ENCODE measurements at places on chromosomes 2 and 18.

GRCh38 chr2:98771721-98772524 lies 41.0 kb upstream of the MGAT4A start:
- DNase-seq: peak; percentile 44

DNA sequence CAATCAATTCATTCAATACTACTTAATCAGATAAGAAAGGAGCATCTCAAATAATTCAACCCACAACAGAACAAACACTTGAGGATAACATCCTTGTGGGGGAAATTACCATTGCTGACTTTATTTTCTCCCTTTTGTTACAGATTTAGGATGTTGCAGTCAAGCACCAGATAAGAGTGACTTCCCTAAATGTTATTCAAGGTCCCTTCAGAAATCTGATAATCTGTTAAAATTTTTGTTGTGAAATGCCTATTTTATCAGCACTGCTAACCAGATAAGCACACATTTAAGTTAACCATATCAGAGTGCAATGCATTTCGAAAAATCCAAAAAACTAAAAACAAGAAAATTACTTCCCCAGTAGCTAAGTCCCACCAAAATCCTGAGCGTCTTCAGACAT lies 33.5 kb downstream of the SUMO1 start:
- no peak for DNase-seq

DNA sequence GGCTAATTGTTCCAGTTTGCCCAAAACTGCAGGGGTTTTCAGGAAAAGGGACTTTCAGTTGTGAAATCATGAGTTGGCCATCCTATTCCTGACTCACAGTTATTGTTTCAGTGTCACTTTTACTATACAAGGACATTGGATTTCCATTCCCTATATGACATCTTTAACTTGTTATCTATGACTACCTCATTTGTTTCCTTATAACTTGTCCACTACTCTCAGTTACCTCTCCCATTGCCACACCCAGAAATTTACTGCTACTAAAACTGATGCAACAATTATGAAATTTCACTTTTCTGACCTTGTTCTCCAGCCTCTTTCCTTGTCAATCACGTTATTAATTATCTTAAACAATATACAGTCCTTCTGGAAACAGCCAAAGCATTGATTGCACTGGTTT lies 116.5 kb upstream of the ZNF804A start:
- no peak for DNase-seq

- no peak for DNase-seq
Measured at GRCh38 chr18:46583711-46584110, 73.3 kb downstream of the LOXHD1 start.

DNA sequence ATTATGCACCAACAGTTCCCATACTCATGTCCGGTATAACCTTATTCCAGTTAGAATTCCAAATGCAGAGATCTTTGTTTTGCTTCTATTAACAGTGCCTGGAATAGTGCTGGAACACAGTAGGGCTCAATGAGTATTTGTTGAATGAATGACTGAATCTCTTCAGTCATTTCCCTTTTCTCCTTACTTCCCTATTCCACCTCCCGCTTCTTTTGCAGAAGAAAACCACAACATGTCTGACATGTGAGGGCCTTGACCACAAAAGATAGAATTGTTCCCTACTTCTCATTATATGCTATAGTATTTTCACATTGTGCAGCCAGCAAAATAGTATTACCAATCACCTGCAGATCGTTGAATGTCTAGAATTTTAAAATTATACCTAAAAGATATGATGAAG lies 19.5 kb upstream of the HNRNPLL start:
- peak; percentile 70 for DNase-seq

GRCh38 chr2:233145726-233146125 lies 85.6 kb downstream of the INPP5D start:
- no peak for DNase-seq

DNA sequence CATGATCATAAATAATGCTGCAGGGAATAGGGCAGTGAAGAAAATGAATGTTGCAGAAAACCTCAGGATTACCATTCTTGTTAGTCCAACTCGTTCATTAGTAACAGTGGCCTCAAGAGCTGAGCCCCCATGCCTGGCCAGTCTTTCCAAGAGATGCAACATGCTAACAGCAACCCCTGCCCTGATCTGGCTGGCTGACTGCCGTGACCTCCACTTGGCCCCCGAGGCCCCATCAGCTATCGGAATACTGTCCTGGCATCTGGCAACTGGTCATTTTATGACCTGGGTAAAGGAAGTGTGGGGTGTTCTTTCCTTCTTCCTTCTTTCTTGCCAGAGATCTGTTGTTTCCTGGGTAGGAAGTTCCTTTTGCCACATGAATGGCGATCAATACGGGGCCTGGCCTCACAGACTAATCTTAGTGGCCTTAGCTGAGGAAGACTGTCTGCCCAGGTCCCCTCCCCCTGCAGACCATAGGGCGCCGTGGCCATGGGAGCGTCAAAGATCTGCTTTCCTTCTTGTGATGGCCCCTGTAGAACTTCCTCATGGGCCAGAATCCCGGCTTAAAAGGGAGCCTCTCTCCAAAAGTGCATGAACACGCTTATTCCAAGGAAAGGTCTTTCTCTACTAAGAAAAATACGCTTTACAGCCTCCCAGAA lies 10.6 kb upstream of the TRABD2A start:
- no peak for DNase-seq

DNA sequence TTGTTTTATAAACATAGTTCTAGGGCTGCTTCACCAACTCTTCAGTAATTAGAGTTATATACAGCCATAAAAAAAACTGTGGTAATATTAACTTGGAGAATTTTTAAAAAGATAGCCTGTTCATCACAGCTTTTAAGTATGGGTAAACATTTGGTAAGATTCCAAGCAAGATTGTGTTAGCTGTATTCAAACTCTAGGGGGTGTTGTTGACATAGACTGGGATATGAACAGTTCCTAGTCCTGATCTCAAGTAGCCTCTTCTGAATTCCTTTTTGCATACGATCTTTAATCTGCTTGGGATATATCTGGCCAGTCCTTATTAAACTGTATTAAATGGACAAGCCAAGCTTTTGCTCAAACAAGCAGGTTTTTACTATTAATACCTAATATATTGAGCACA lies 13.4 kb downstream of the NOP58 start:
- DNase-seq: peak; percentile 58

GRCh38 chr2:225938991-225939390 lies 539.5 kb downstream of the NYAP2 start:
- DNase-seq: no peak

DNA sequence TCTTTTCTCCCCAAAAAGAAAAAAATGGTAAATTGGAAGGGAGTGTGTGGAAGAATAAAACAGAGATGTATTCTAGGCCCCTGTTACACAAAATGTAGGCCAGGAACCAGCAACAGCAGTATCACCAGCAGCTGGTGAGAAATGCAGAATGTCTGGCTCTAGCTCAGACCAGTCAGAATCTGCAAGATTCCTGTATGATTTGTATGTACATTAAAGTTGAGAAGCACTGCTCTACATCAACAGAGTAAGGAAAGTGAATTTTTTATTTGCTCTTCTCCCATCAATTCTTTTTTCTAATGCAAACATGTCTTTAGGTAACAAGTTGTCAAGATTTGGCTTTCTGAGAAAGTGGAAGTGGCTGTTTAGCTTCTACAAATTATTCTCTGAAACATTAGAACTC lies 235.4 kb upstream of the FANCL start:
- DNase-seq: no peak

GRCh38 chr2:85191157-85191556 lies 58.0 kb downstream of the TCF7L1 start:
- DNase-seq: no peak

- no peak for DNase-seq
Measured at GRCh38 chr18:69684789-69685188, 262.9 kb downstream of the CD226 start.

DNA sequence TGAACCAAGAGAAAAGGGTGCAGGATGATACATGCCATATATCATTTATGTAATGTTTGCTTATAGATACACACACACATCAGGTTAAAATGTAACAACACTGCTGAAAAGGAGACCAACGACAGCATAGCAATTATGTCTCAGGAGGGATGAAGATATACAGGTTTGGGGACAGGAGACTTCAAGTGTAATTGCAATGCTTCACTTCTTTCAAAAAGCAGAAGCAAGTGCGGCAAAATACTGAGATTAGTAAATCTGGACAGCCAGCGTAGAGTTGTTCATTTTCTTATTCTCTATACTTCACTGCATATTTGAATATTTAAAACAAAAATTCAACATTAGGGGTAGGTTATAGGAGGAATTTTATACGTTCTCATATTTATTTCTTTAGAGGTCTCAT lies 87.2 kb downstream of the L3MBTL4 start:
- DNase-seq: no peak

DNA sequence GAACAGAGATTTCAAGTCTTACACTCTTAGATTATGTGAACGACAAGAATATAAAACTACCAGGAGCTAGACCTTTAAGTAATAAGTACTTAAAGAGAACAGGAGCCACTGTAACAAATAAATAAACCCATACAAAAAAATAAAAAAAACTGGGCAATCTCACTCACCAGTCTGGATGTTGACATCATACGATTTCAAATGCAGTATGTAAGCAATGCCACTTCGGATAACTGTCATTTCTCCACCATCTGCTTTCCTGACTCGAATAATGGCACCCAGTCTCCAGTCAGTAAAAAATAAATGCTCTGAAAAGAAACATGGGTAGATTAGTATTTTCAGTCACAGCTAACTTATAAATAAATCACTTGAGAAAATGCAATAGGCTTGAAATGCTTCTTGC lies 115.1 kb downstream of the LRP2 start:
- no peak for DNase-seq

- peak; percentile 84 for DNase-seq
Measured at GRCh38 chr2:110994250-110994961, 126.3 kb upstream of the BCL2L11 start.

Data from suppressor macrophage treated with lipopolysaccharide for 1 hour (primary cell).